ENCODE measurements at places on chromosomes 6 and 20.

- DNase-seq, result no peak
Measured at GRCh38 chr6:90080876-90081481, 186.7 kb downstream of the GJA10 start.

- no peak for DNase-seq
Measured at GRCh38 chr6:100220543-100220942, 226.5 kb upstream of the MCHR2 start.

GRCh38 chr6:150499882-150500312 lies 99.8 kb upstream of the PLEKHG1 start:
- DNase-seq, result peak; percentile 19

- DNase-seq, result no peak
Measured at GRCh38 chr6:143117108-143117507, 56.4 kb downstream of the AIG1 start.

- no peak for DNase-seq
Measured at GRCh38 chr6:159862103-159862502, 28.7 kb upstream of the MAS1 start.

- DNase-seq, result peak; percentile 91
Measured at GRCh38 chr6:53615633-53616449, 49.7 kb downstream of the KLHL31 start.

GRCh38 chr6:167734662-167735083 lies 92.0 kb upstream of the AFDN start:
- no peak for DNase-seq

DNA sequence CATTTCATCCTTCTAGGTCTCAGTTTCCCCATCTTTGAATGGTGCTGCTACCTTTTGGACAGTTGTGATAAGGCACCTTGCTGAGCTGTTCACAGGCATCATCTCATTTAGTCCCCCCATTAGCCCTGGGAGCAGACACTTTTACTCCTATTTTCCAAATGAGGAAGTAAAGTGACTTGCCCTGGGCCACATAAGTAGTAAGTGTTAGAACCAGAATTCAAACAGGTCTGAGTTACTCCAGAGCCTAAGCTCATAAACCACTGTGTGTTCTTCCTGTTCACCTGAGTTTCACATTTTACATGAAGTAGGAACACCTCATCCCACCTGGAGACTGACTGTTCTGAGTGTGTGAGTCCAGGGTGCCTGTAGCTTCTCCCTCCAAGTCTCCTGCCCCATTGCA lies 43.5 kb upstream of the EPB41L1 start:
- no peak for DNase-seq

DNA sequence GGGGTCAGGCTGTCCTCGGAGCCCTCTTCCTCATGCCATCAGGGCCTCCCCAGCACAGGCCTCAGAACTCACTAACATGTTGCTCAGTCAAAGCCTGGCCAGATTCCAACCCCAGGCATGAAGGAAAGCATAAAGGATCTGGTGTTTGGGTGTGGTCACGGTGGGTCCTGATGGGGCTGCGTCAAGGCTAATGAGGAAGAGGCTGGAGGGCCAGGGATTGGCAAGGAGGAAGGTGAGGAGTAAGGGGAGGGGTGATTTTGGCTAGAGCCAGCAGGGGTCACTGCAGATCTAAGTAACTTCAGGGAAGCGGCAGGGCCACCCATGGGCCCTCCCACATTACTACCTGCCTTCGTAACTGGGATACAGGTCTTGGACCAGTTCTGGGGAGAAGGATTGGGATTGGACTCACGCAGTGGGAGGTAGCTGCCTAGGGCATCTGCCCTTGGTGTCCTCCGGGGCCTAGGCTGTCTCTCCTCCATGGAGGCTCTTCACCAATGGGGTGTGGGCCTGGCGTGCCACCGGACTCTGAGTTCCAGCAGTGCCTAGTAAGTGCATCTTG lies 36.2 kb upstream of the MRPS18A start:
- peak; percentile 89 for DNase-seq

DNA sequence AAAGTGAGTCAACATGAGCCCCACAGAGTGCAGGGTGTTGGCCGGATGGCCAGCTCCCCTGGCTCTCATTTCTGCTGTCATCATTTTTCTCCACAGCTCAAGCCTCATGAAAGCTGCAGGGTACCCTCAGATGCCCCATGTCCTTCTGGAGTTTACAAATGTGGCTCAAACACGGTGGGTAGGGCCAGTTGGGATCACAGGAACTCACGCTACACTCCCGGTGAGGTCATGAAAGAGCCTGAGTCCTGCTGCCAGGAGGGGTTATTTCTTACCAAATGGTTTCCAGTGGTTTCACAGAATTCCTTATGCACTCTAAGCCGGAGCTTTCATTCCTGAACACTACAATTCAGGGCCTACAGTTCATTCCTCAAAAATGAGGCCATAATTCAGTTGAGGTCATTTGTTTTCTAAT lies 78.7 kb downstream of the TMEM170B start:
- no peak for DNase-seq

- DNase-seq, result peak; percentile 19
Measured at GRCh38 chr6:28488916-28489365, 26.7 kb downstream of the GPX6 start.

GRCh38 chr20:50676858-50677257 lies 14.5 kb downstream of the RIPOR3 start:
- no peak for DNase-seq

DNA sequence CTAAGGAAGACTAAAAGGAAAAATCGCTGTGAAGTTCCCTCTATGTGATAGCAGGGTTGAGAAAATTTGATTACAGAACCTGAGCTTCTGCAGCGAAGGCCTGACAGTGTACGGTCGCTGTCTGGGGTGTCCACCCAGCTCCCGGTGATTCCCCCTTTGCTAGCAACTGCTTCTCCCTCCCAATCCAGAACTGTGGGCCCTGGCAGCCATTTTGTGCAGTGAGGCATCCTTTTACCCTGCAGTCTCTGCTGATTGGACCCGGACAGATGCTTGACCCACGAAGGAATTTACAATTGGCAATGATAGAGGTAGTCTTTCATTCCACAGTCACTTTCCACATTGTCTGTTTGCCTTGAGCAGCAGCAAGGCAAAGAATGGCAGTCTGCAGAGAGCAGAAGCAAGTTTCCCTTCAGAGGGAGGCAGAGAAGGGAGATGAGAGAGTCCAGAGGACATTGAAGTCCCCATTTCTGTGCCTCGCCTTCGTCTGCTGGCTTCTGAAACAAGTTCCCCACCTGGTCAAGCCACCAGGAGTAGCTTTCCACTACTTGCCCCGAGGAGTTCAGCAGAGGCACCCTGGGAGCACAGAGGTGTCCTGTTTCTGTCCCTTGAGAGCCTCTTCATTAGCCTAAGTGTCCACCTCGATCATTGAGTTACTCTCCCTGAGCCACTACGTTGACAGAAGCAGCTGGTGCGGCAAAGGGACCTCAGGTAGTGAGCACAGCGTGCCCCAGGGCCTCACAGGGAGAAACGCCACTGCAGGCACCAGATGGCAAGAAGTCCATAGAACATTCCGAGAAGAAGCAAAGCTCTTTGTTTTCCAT lies 370.3 kb downstream of the NRN1 start:
- no peak for DNase-seq

DNA sequence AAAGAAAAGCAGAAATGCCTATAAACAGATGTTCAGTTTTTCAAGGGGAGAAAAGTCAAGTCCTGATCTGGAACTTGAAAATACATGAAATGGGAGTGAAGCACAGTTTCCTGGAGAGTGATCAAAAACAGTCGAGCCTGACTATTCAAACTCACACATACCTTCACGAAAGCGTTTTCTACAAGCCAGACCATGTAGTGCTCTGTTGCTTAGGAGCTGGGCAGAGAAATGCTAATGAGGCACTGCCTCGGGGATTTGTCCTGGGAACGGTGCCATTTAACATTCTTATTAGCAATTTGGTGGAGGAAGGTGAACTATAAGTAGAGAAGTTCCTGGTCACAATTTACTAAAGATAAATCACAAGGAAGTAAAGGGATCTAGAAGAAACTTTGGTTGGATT lies 5.9 kb downstream of the NHSL1 start:
- peak; percentile 43 for DNase-seq

DNA sequence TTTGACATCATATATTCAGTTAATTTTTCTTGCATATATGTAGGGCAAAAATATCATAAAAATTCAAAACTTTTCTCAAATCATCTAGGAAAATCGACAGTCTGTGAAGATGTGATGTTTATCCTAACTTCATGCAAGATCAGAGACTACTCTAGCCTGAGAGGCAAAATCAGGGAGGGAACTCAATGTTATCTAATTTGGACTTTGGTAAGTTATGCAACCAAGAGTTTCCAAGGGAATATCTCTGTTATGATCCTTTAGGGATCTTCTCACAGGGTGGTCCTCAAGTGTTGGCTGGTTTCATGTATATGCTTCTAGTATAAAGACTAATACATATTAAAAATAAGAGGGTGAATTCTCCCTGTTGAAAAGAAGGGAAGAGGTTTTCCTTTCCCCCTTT lies 723.9 kb downstream of the KHDRBS2 start:
- DNase-seq, result no peak

- DNase-seq, result no peak
Measured at GRCh38 chr6:115271434-115271833, 789.3 kb downstream of the FRK start.

GRCh38 chr6:91087908-91088307 lies 501.0 kb upstream of the MAP3K7 start:
- no peak for DNase-seq

GRCh38 chr6:20148433-20148832 lies 63.8 kb downstream of the MBOAT1 start:
- DNase-seq, result no peak

- peak; percentile 83 for DNase-seq
Measured at GRCh38 chr6:30749554-30750378, 5.4 kb upstream of the IER3 start.

GRCh38 chr6:155943635-155944034 lies 488.0 kb upstream of the NOX3 start:
- DNase-seq, result no peak

- peak; percentile 1 for DNase-seq
Measured at GRCh38 chr6:127737768-127738167, 160.8 kb downstream of the C6orf58 start.

DNA sequence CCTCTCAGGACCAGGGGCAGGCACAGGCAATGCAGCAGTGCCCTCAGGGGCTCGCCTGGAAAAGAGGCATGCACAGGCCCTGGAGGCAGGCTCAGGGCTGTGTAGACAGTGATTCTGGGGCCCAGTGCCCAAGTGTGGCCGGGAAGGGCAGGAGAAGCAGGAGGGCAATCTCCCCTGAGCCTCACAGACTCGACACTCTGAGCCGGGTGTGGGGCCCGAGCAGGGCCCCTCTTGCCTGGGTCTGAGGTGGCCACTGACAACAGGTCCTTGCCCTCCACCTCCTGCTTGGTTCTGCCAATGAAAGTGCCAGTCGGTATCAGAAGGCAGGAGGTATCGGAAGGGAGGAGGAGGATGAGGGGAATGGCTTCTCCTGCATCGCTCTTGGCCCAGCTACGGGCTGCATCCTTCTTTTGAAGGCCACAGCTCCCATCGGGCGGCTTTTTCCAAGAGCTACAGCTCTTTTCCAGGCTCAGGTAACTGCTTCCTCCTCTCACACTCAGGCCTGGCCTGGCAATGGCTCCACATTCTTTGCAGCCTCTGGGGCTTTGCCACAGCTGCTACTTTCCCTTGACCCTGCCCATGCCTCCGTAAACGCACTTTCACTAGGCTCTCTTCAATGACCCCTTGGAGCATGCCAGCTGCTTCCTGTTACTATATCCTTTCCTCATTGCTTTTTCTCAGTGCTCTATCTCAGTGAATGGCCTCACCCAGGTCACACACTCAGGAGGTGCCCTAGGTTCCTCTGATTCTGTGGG lies 24.5 kb downstream of the GABRR2 start:
- no peak for DNase-seq

GRCh38 chr6:104095661-104096416 lies 763.9 kb downstream of the HACE1 start:
- no peak for DNase-seq

GRCh38 chr6:142223938-142224337 lies 76.9 kb downstream of the VTA1 start:
- DNase-seq, result no peak

GRCh38 chr6:29870104-29870503 lies 42.5 kb downstream of the HLA-G start:
- no peak for DNase-seq

DNA sequence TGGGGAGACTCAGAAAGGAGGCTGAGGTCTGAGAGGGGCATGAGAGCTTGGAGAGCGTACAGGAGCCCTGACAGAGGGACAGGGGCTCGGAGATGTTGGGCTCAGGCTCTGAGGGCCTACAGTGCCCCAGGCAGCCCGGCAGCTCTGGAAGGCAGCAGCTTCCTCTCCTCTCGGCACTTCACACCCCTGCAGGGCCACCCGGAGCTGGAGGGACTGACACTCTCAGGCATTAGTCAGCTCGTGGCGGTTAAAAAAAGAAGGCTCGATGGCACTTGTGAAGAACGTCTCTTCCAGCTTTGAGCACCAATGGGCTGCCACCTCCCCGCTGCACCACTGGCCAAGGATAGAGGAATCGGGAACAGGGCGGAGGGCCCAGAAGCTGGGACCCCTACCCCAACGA lies 62.6 kb upstream of the SIRPA start:
- no peak for DNase-seq

- DNase-seq, result peak; percentile 22
Measured at GRCh38 chr20:17928633-17929311, 39.8 kb downstream of the SNX5 start.

DNA sequence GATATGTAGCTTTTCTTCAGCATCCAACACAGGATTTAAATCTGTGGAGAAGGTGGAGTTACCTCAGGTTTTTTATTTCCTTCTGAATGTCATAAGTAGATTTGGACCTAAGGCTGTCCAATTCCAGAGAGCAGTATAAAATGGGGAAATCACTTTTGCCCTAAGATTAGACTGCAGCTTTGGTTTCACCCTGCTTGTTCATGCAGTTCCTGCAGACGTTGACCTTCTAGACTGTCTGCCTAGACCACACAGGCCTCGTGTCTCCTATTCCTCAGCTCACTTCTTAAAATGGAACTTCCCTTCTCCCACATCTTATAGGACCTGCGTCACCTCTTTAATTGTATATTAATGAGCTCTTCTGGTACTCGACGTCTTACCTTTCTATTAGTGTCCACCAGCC lies 26.0 kb upstream of the C6orf62 start:
- no peak for DNase-seq

DNA sequence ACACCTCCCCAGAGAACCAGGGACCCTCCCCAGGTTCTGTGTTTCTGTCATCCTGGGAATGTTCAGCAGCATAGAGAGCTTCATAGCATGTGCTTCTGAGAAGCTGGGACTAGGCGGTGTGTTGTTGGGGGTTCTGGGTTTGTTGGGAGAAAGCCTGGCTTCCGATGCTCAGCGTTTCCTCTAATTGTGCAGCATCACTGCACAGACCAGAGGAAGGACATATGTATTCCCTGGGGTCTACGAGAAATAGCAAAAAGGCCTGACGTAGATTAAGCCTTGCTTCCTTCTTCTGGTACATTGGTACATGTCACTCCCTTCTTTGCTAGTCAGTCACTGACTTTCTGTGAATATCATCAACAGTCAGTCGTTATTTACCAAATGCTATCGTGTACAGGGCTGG lies 96.9 kb upstream of the SGK1 start:
- DNase-seq, result no peak

All from HT-29 (cell line).